ENCODE measurements at places on chromosomes 16 and 17. TPM values are rescaled to one million over a fixed set of nuclear protein-coding genes. Genes with fewer than 3 reads are reported as not detected.
A peak's percentile ranks its signal among the peaks of the same experiment; 100 is the strongest.

DNA sequence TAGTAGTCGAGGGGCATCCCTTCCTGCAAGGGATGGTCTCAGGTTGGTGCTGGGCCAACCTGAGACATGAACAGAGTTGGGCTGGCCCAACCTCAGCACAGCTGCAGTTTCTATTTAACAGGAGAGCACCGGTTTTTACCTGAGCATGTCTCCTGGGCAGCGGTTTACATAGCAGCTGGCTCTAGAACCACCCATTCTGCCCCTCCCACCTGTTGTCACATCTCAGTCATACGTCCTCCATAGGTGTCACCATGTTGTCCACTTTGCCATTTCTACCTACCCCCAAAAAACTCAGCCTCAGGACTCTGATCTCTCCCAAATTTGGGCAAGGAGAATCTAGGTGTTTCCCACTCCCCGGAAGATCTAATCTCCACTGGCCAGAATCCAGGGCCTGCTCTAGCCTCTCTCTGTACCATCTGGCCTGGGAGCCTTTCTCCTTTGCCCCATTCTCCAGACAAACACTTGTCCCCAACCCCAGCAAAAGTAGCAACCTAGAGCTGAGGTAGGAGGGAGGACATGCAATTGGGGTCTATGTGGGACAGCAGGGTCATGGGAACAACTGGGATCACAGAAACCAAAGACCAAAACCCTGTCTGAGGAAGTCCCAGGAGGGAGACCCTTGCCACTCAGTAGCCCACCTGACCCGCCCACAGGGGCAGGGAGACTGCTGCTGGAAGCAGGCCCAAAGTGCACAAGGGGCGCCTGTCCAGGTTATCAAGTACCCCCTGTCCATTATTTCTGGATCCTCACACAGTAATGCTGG is 19.1 kb downstream of the ETV4 start:
- no peak for DNase-seq

ZNF785 gene
- polyA plus RNA-seq: 3.8 TPM

DCTPP1 gene
- 28.0 TPM for polyA plus RNA-seq

GRCh38 chr16:10581507-10581906 is 1.1 kb upstream of the EMP2 start:
- no peak for DNase-seq

C16orf89 gene
- polyA plus RNA-seq: 135 TPM

C17orf50 gene
- polyA plus RNA-seq: not detected

SPDYE4 gene
- polyA plus RNA-seq: not detected

GRCh38 chr17:14833201-14833785 is 431.8 kb downstream of the PMP22 start:
- no peak for DNase-seq

DNA sequence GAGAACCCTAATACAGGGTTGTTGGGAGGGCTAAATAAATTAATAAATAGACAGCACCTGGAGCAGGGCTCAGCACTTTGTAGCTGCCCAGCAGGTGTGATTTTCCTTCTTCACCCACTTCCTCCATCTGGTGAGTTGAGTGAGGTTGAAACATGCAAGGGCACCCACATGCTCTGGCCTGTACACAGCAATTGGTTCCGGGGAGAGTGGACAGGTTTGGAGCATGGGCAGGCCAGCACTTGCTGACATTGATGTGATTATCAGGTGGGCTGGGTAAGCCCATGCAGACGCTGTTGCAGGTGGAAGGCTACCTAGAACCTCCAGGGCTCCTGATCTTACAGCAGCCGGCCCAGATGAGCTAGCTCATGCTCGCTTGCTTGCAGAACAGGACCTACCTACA is 1.3 kb upstream of the MRTFB start:
- DNase-seq: peak; percentile 23

- DNase-seq: no peak
Measured at GRCh38 chr17:33097411-33097810, 105.8 kb downstream of the SPACA3 start.

GRCh38 chr17:59437791-59438281 is 106.4 kb downstream of the YPEL2 start:
- no peak for DNase-seq

GRCh38 chr17:32341857-32342602 is at the start of gene C17orf75:
C17orf75 (minus strand) TSS chr17:32342173; CDS start chr17:32342139, 34 bp downstream.
- DNase-seq: peak; percentile 83

PYY gene
- polyA plus RNA-seq: not detected

GRCh38 chr17:17532991-17533390 is 36.8 kb upstream of the RASD1 start:
- DNase-seq: no peak

DNA sequence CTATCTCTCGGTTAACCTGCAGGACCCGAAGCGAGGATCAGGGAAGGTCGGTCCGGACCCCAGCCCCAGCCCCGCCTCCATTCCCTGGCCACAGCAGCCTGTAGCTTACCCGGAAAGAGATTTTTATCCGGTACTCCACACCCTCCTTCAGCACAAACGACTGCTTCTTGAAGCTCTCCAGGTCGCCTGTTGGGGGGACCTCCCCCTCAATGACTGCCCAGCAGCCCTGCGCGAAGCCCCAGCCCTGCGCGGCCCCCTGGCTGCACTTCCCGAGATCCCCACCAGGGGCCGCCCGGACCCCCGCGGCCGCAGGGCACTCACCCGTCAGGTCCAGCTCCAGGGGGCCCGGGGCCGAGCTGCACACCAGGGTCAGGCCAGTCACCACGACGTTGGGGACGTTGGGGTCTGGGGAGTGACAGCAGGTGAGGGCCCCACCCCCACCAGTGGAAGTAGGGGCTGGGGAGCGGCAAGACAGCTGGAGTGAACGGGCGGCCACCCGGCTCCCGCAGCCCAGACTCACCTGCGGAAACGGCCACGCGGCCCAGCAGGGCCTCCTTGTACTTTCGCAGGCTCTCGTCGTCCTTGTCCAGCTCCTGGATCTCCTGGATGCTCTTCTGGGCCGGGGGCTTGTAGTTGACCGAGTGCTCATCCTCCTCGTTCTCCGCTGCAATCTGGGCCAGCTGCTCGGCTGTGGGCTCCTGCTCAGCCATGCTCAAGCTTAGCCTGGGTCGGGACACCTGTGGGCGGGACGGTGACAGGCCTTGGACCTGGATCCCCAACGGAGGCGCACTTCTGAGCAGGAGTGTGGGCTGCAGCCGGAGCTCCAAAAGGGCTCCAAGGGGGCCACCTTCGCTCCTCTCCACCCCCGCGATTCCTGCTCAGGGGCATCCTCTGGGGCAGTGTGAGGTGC is 1.7 kb downstream of the ARHGDIA start:
- peak; percentile 33 for DNase-seq

GAA gene
- polyA plus RNA-seq: 22.2 TPM

TMEM100 gene
- 28.9 TPM for polyA plus RNA-seq

GRCh38 chr16:69150146-69150865 is 17.9 kb downstream of the UTP4 start:
- DNase-seq: peak; percentile 53

DNA sequence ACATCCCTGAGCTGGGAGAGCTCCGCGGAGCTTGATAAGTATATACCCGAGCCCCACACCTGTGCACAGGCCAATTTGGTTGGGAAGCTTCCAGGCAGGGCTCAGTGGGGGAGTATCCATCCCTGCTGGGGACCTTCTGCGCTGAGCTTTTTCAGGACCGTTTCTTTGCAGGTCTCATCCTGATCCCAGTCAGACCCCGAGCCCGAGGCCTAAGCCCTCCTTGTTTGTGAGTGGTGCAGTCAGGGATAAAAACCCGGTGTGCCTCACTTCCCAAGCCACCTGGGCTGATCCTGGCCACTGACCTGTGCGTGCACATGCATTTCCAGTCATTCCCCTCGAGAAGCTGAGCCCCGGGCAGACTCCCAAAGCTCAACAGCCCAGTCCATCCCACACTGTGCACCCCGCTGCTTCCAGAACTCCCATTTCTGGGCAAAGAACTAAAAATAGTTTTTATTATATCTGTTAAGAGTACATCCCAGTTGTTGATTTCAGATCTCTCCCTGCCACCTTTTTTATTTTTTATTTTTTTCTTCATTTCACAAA is 27.3 kb upstream of the NAT9 start:
- DNase-seq: no peak

- no peak for DNase-seq
Measured at GRCh38 chr17:50531428-50532025, 1.0 kb upstream of the EPN3 start.

DNA sequence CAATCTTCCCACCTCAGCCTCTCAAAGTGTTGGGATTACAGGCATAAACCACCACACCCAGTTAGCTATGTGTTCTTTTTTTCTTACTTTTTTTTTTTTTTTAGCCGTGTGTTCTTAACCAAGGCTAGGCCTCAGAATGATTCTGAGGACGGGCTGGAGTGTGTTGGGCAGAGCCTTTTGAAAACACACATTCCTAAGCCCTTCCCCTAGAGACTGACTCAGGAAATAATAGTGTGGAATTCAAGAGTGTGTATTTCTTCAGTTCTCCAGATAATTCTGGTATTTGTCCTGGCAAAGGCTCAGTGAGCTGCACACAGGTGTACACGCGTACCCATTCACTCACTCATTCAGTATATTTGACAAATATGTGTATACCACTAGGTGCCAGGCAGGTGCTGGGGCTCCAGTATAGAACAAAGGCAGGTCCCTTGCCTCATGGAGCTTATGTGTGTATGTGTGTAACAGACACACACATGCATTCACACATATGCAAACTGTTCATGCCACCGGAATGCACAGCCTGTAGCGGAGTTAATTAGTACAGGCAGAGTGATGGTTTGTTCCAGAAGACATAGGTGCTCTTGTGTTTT is 19.4 kb upstream of the NFATC3 start:
- DNase-seq: peak; percentile 70

- peak; percentile 62 for DNase-seq
Measured at GRCh38 chr16:69311533-69312387, 610 bp downstream of the VPS4A start.

GSDMA gene
- not detected for polyA plus RNA-seq

DNA sequence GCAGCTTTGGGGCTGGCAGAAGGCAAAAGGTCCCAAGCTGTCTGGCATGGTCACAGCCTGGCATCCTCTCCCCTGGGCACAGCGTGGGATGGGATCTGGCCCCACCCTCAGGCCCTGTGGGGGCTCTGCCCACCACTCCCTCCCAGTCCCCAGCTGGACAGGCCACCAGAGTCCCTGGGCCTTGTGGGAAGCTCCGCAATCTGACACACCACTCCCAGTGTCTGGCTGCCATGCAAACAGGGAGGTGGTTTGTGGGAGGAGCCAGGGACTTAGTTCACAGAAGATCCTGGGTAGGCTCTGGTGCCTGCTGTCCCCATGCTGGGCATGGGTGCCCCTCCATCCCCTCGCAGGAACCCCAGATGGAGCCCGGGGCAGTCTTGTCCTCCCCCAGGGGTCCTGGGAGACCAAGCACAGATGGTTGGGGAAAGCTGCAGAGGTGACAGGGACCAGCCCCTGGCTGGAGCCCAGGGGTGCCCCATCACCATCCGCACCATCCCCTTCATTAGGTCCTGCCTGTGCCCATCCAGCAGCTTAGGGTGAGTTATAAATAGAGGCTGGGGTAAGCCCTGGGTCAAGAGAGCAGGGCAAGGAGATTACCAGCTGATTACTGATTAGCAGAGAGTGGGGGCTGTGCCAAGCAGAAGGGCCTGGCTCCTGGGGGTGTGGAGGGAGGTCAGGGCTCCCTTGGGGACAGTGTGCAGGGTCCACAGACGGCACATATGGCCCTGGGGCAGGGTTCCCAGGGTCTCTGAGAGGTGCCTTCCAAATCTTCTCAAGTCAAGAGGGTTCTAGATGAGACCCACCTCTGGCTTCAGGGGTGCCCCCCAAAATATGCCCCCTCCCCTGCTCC is 6.2 kb downstream of the FSCN2 start:
- no peak for DNase-seq

DNA sequence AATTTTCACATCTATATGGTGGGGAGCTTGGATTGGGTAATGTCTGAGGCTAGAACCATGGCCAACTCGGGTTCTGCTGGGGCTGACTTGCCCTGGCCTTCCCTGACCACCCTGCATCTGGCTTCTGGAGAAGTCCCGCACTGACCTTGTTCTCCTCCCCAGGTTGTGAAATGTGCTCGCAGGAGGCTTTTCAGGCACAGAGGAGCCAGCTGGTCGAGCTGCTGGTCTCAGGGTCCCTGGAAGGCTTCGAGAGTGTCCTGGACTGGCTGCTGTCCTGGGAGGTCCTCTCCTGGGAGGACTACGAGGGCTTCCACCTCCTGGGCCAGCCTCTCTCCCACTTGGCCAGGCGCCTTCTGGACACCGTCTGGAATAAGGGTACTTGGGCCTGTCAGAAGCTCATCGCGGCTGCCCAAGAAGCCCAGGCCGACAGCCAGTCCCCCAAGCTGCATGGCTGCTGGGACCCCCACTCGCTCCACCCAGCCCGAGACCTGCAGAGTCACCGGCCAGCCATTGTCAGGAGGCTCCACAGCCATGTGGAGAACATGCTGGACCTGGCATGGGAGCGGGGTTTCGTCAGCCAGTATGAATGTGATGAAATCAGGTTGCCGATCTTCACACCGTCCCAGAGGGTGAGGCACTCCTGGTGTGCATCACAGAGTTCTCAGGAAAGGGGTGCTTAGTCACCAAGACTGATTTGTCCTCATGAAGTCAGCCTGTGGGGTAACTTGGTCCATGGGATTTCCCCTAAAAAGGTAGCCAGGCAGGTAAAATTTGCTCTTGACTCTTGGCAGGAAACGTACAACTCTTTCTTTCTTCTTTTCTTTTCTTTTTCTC is 6.1 kb downstream of the NOD2 start:
- no peak for DNase-seq

DNA sequence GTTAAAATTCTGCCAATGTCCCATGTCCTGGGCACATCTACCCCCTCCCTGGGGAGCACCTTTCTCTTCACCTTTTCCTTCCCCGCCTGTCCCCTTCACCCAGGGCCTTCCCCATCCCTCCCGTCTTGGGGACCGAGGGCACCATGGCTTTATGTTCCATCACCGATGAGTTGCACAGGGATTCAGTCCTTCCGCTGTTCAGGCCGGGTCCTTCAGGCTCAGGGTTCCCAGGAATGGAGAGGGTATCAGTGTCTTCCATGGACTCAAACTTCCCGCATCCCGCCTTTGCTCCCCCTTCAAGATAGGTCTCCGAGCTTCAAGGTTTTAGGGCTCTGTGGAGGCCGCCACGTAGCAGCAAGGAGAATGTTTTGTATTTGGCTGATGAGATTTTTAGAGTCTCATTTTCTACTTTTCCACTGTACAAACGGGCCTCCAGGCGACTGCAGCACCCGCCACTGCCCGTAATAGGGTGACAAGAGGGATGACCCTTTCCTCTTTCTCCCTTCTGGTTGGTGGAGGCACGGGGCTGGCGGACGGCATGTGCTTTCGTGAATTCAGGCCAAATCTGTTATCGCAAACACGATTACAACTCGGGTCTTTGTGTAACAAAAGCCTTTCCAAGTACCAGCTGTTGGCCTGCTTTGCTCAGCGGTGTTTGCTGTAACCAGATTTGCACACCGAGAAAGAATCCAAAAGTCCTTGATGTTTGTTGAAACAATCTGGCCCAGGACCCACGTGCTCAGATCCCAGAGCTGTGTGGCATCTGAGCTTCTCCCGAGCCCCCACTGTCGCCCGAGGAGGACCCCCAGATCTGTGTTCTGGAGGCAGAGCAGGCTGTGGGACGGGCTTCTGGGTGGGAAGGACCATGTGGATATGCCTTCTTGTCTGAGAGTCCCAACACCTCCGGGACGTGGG is 236.3 kb downstream of the SEC14L1 start:
- peak; percentile 88 for DNase-seq

ABI3 gene
- 9.9 TPM for polyA plus RNA-seq

Measured in stomach (tissue), 19 donors.